ENCODE measurements at places on chromosomes 16 and 17.

- no peak for DNase-seq
Observed at GRCh38 chr16:12548270-12548983, 255.3 kb downstream of the CPPED1 start.

DNA sequence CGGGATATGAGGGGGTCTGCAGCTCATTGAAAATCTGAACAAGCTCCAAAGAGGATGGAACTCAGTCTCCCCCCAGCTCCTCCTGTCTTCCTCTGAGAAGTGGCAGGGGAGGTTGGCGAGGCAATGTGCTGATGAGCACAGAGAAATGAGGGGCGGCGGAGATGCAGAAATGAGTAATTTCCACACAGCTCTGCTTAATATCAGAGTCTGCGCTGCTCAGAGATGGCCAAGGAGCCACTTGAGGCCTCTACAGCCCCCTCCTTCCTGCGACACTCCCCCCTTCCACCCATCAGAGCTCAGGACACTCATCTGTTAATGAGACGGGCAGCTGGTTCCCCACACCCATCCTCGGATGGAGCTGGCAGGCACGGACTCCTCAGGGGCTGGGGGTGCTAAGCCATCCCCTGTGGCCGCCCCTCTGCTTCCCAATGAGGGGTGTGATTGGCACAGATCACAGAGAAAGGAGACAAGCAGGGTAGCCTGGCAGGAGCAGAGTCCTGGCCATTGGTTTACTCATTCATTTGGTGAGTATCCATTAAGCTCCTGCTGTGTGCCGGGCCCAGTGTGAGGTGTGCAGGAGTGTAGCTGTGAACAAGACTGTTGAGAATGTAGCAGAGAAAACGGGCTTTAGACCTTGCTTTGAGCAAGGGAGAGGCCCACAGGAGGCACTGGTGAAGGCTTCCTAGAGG lies 12.7 kb upstream of the CRHR1 start:
- DNase-seq: no peak

DNA sequence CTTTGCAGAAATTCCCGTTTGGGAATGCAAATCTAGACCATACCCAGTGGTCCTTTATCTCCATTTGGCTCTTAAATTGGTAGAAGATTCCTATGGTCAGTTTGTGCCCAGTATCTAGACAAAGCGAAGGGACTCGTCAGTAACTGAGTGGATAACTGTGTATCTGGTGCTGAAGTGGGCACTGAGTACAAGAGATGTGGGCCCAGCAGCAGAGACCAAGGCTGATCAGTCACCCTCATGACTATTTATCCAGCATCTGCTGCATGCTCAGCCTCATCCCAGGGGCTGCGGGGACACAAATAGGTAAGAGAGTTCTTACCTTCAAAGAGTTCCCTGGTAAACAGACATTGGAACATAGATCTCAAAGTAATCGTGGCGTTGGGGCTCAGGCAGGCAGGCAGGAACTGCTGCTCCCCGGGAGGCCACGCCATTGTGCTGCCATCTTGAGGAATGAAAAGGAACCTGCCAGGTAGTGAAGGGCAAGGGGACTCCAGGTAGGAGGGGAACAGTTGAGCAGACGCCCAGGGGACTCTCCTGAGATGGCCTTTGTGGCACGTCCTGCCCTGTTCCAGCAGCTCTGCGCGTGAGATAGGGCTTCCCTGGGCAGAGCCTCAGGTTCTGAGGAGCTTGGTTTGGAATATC lies 10.3 kb downstream of the NT5M start:
- peak; percentile 82 for DNase-seq

DNA sequence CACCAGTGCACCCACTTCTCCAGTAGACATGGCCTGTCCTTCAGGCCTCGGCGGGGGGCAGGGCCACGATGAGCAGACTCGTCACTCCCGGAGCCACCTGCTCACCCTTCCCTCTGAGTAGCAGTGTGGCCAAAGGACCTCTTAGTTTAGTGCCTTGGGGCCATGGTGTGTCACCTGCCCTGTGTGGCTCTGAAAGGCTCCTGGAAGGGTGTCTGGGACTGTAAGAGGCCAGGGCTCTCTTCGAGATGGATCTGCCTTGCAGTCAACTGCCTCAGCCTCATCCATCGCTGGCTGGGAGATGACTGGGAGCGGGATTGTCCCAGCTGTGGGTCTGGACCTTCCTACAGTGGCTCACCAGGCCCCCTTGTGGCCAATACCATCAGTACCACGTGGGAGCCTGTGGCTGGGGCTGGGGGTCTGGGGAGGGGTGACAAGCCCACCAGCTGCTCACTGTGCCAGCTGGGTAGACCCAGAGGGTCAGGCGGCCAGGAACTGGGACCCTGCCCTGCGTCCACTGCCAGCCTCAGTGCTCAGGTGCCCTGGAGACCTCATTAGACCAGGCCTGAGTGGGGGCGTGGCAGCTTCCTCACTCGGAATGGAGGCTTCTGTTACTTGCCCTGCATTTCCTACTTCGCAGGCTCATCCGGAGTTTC lies 133.4 kb downstream of the OR1D5 start:
- peak; percentile 9 for DNase-seq

GRCh38 chr17:76528156-76528527 lies 9.4 kb downstream of the CYGB start:
- DNase-seq: no peak

Measured in CD4-positive, alpha-beta T cell treated with Interleukin-12 subunit alpha and Interleukin-12 subunit beta, for 1 hour (primary cell).